ENCODE measurements at places on chromosomes 13 and 19. TPM values are rescaled to one million over a fixed set of nuclear protein-coding genes. Genes with fewer than 3 reads are reported as not detected.
A peak's percentile ranks its signal among the peaks of the same experiment; 100 is the strongest.

- H3K36me3 ChIP-seq, result no peaks in the 10 kb centered on the region
- DNase-seq, result no peak
- H3K4me1 ChIP-seq, result peaks cover 36% of the 10 kb centered on the region
These were observed 3.3 kb upstream of the ICAM4 start for GRCh38 chr19:10283301-10284064.

DNA sequence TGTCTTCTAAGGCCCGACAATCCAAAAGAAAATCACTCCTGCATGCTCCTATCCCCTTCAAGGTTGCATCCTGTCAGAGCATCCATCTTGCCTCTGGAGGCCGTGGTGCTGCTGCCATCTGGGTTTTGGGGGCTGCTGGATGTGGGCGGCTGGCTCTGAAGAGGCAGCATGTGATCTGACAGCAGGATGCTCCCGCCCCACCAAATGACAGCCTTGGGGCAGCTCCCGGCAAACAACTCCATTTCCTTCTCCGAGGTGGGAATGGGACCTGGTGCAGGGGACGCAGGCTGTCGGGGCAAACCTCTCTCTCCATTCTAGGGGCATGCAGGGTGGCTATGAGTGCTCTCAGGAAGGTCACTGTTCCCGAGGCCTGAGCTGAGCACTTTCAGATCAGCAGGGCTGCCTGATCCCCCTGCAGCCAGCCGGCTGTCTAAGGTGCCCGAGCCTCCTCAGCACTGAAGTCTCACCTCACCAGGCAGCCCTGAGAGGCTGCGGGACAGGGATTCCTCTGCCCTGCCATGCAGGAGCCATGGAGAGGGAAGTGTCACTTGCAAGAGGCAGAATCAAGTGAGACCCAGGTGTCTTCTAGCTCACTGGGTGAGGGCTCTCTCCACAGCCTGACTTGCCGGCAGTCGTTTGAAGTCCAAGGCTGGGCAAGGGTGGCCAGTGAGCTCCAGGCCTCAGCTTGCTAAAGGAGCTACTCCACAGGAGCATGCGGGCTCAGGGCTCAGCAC, 28.8 kb downstream of the TSSK6 start:
- H3K27me3 ChIP-seq, result no peaks in the 10 kb centered on the region
- peaks cover 32% of the 10 kb centered on the region for H3K4me1 ChIP-seq
- DNase-seq, result no peak
- peak overlapping the region; percentile 98 for H3K27ac ChIP-seq

GRCh38 chr19:50861010-50861409, 6.3 kb downstream of the KLK3 start:
- no peak for DNase-seq
- H3K27me3 ChIP-seq, result peaks cover 3% of the 10 kb centered on the region
- H3K27ac ChIP-seq, result no peak overlapping the region

CD37 gene
- total RNA-seq, result 365 TPM

DNA sequence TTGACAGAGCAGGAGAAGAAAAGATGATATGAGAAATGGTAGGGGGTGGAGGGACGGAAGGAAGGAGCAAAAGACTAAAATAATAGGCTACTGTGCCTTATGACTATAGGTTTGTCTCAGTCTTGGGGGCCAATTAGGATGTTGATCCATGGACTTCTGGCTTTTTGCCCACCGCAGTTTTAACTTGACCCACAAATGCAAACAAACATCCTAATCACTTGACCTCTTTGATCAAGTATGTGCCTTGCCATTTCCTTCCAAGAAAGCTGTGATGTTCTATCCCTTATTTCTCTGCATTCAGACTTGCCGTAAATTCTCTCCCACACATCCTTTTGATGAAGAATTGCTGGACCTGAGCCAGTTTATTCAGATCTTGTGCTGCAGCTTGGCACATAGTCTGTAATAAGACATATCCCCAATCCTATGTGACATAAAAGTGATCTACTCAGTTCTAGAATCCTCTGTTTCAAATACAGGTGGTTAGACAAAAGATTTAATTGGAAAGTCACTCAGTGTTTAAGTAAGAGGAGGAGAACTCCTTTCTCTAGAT, 62.8 kb downstream of the TPT1 start:
- H3K4me3 ChIP-seq, result no peak overlapping the region
- H3K36me3 ChIP-seq, result no peaks in the 10 kb centered on the region
- no peaks in the 10 kb centered on the region for H3K27me3 ChIP-seq

DNA sequence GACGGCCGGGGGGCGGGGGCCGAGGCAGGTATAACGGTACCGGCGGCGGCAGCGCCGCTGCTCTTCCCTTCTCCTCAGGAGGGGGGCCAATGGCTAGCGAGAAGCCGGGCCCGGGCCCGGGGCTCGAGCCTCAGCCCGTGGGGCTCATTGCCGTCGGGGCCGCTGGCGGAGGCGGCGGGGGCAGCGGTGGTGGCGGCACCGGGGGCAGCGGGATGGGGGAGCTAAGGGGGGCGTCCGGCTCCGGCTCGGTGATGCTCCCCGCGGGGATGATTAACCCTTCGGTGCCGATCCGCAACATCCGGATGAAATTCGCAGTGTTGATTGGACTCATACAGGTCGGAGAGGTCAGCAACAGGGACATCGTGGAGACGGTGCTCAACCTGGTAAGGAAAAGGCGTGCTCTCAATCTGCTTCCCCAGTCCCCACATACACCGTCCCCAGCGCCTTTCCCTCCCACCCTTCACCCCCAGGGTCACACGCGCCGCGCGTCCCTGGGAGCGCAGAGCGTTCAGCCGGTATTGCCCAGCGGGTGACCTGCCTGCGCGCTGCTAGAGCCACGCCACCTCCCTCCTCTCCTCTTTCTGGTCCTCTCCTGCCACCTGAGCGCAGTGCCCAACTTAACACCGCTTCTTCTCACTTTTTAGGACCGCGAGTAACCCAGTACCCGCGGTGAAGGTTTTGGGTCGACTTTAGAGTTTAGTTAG, 814 bp downstream of the NBEA start:
- peak; percentile 1 for DNase-seq
- peak overlapping the region; percentile 71 for H3K4me3 ChIP-seq
- H3K27ac ChIP-seq, result no peak overlapping the region
- H3K36me3 ChIP-seq, result no peaks in the 10 kb centered on the region

FFAR1 gene
- not detected for total RNA-seq
